Activated naive CD8-positive, alpha-beta T cell treated with anti-CD3 and anti-CD28 coated beads, Interleukin-2, amount 50 U/mL, for 16 hours (primary cell): ENCODE measurements at places on chromosomes 5 and 9.
A peak's percentile ranks its signal among the peaks of the same experiment; 100 is the strongest.

GRCh38 chr5:141692919-141693725 lies 11.1 kb upstream of the ARAP3 start:
- peak; percentile 37 for DNase-seq

DNA sequence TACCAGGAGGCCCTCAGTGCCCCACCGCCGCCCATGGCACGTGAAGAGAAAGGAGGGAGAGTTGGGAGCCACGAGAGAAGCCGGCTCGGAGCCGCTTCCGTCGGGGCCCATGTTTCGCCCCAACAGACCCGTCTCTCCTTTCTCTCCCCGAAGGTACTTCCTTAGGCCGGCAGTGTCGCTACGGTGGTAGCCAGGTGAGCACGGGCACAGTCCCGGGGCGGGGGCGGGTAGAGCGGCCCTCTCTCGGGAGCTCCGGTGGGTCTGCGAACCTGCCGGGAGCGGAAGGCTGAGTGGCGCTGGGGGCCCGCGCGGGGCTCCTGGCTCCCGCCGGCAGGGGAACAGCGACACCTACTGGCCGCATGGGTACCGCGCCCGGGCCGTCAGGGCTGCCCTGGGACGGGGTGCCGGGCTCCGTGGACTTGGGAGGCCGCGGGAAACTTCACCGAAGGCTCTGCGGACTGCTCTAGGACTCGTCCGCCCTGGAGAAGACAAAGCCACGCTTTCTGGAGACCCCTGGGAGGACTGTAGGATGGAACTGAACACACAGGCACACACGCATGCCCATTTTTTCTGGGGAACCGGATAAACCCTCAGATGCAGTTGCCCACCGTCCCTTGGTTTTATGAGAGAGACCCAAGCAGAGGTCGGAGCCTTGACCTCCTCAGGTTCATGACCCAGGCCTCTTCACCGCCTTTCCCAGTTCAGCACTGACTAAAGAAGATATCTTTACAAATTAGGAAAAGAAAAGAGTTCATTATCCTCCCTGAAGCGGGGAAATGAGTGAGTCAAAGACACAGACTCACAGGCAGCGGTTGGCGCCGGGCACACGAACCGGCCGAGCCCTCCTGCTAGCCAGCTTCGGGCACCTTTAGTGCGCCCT lies 202.5 kb downstream of the MEF2C start:
- DNase-seq = peak; percentile 64

GRCh38 chr5:59038798-59039295 lies 456.0 kb downstream of the RAB3C start:
- DNase-seq = no peak

GRCh38 chr5:88666761-88667495 lies 216.1 kb downstream of the MEF2C start:
- no peak for DNase-seq

DNA sequence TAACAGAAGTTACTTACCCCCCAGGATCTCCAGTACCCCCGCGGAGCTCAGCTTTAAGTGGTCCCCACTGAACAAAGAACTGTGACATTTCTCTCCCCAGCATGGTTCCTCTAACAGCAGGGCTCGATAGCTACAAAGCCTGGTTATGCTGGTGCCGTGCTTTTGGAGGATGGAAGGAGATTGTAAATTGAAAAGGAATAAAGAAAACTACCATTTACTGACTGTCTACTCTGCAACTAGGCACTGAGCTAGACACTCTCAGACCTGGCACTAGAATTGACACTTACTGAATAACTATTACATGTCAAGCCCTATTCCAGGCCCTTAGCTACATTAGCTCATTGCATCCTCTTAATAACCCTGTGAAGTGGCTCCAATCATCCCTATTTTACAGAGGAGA lies 145.3 kb downstream of the TTLL11 start:
- DNase-seq = no peak

DNA sequence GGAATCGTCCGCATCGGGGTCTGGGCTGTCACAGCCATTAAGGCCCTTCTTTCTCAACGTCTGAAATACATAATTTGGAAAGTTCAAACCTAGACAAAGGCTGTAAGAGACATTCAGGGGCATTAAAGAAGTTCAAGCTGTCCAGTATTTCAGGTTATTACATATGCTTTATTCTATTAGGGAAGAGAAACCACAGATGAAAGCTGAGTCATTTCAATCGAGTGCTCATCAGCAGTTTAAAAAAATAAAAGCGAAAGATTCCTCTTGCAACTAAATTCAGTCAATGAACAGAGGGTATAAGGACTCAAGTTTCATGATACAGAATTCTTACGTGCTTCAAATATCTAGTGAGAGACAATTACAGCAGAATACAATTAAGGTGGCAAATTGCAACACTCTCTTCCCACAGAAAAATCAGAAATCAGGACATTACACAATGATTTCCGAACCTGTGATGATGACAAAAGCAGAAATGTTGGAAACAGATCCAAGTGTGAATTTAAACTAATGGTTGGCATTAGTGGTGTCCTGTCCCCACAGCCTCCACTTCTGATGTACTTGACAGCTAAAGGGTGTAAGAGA lies 121.6 kb downstream of the MEF2C start:
- DNase-seq = no peak

- no peak for DNase-seq
These were observed 158.0 kb downstream of the BAAT start for GRCh38 chr9:101226803-101227202.

GRCh38 chr9:684054-684890 lies 157.2 kb upstream of the DMRT1 start:
- no peak for DNase-seq

- no peak for DNase-seq
These were observed 2.9 kb upstream of the DAB2 start for GRCh38 chr5:39427633-39428032.

- no peak for DNase-seq
These were observed 265.4 kb downstream of the RASEF start for GRCh38 chr9:82797534-82797933.

GRCh38 chr5:55236800-55237199 lies 3.4 kb upstream of the CCNO start:
- DNase-seq = no peak

DNA sequence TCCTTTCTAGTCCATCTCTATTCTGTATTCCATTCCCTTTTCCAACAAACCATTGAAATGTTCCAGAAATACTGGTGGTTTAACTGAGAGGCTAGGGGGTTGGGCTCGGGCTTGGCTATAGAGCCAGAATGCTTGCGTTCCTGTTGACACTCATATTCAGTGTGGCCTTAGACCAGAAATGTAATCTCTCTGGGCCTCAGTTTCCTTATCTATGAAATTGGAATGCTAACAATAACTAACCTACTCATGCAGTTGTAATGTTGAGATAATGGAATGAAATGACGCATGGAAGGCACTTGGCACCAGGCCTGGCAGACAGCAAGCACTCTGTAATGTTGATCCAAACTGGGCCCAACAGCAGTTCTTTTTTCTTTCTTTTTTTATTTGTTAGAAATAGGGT lies 26.8 kb downstream of the JADE2 start:
- no peak for DNase-seq

DNA sequence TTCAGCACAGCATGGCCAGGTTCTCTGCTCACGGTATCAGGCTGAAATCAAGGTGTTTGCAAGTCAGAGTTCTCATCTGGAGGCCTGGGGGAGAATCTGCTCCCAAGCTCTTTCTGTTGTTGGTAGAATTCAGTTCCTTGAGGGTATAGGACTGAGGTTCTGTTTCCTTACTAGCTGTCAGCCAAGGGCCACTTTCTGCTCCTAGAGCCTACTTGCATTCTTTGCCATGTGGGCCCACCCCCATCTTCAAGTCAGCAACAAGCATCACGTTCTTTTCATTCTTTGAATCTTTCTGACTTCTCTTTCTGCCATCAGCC lies 7.4 kb upstream of the CDC42SE2 start:
- DNase-seq = no peak

DNA sequence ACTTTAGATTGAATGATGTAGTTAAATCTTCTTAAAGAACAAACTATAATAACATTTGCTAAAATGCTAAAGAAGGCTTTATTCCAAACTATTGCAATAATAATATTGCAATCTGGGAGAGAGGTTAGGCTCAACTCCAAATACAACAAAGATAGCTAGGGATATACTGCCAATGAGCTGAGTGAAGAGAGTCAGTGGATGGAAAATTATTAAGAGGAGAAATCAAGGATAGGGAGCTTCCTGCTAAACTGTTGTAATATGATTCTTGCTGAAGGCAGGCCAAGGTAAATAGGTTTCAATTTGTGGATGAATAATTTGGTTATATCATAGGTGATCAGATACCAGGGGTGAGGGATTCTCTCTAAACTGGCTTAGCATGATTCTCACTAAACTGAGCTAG lies 1651.5 kb downstream of the EFNA5 start:
- no peak for DNase-seq

DNA sequence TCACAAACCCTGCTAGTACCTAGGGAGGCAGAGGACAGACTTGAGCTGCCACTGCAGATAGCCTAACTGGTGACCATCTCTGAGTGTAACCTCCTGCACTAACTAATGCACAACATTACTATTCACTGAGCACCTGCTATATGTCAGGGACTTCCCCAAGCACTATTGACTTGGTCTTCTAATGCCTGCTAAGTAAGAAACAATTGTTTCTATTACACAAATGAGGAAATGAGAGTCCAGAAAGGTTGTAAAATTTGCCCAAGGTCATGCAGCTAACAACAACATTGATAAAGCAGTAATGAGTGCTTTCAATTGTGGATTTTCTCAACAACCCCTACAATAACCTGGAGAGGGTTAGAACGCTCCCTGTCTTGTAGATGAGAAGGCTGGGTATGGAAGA lies 183.7 kb downstream of the ZNF462 start:
- no peak for DNase-seq

DNA sequence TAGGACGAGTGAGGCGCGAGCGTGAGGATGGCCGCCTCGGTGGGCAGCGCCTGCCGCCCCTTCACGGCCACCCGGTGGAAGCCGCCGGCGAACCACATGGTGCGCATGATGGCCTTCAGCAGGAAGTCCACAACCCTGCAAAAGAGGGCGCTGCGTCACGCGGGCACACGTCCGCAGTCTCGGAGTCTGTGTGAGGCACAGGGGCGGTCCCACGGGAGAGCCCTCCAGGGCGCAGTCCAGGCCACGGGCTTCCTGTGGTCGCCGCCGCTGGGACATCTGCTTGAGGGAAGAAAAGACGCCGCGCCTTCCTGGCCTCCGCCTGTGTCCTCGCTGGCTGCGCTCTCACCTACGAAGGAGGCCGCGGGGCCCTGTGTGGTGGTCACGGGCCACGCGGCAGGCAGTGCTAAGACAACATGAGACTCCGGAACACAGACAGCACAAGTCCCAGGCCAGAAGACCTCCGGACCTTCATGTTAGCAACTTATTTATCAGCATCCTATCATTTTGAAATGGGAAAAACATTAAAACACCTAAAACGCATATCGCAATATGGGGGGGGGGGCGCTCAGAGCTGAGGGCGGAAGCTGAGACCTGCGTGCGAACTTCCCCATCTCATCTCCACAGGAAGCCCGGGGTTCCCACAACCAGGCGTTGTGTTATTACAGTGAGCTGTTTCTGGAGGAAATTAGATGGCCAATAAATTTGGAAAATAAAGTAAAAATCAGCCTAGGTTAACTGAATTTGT lies 28.8 kb downstream of the LPCAT1 start:
- no peak for DNase-seq

DNA sequence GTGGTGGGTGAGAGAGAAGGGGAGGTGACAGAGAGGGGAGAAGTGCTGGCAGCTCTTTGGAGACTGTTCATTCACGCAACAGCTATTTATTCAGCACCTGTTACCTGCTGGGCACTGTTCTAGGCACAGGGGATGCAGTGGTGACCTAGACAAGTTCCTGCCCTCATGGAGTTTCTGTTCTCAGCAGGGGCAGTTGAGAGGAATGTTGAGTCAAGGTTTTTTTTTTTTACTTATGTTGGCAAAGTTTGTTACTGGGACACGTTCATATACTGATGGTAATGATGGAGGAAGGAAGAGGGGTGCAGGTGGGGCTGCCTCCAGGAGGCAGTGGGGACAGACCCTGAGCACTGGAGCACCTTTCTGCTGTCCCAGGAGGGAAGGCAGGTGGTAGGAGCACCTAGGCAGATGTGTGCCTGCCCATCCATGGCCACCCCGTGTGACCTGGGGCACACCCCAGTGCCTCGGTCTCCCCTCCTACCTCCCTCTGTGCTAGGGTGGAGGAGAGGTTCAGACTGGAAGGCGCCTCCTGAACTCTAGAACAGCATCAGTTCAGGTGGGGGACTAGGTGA lies 49.4 kb upstream of the SLC25A51 start:
- DNase-seq = no peak

GRCh38 chr9:27663526-27663925 lies 90.2 kb upstream of the C9orf72 start:
- DNase-seq = no peak

GRCh38 chr5:177086654-177087397 lies at the start of gene FGFR4:
Gene FGFR4 (plus strand): TSS chr5:177086915. CDS start chr5:177089603, 2,688 bp downstream.
- no peak for DNase-seq

DNA sequence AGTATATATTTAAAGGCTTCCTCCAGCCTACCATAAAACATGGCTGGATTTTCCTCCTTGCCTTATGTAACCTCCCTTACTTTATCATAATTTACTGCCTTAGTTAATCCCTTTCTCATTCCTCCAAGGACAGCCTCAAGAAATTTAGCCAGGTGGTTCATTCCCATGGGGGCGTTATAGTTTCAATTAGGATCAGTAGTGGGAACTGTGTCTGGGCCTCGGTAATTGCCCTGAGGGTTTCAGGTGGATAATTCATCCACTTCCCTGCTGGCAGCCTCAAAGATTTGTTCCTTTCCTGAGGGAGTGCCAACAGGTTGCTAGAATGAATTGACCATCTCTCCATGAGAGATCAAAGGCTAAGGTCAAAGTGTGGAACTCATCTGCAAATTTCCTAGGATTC lies 4.3 kb upstream of the GM2A start:
- no peak for DNase-seq

- DNase-seq = no peak
These were observed 29.7 kb downstream of the GPR21 start for GRCh38 chr9:123063177-123063598.
